T follicular helper cell (primary cell): ENCODE measurements at places on chromosomes 3 and 15.
A peak's percentile ranks its signal among the peaks of the same experiment; 100 is the strongest.

GRCh38 chr3:14598143-14598569, 53.4 kb upstream of the CCDC174 start:
- DNase-seq: peak; percentile 5

- no peak for DNase-seq
Measured at GRCh38 chr3:142608631-142609030, 12.4 kb downstream of the PLS1 start.

DNA sequence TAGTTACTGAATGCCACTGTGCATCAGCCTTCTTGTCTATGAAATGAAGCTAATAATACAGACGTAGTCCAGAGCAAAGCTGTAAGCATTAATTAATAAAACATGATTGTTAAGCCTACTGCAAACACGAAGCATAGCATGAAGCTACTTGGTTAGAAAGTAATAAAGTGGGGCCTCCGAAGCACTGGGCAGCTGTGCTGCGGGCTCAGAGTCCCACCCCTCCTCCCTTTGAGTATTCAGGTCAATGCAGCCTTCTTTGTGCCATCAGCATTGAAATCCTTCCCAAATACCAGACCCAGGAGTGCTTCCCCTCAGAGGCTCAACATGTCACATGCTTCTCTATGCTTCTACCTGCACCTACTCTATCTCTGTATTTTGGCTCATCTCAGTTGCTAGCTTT, 1112.6 kb downstream of the IGSF11 start:
- DNase-seq: no peak

GRCh38 chr15:24729760-24730159, 54.2 kb downstream of the NPAP1 start:
- no peak for DNase-seq

- no peak for DNase-seq
Measured at GRCh38 chr3:55477306-55478303, 9.5 kb downstream of the WNT5A start.

DNA sequence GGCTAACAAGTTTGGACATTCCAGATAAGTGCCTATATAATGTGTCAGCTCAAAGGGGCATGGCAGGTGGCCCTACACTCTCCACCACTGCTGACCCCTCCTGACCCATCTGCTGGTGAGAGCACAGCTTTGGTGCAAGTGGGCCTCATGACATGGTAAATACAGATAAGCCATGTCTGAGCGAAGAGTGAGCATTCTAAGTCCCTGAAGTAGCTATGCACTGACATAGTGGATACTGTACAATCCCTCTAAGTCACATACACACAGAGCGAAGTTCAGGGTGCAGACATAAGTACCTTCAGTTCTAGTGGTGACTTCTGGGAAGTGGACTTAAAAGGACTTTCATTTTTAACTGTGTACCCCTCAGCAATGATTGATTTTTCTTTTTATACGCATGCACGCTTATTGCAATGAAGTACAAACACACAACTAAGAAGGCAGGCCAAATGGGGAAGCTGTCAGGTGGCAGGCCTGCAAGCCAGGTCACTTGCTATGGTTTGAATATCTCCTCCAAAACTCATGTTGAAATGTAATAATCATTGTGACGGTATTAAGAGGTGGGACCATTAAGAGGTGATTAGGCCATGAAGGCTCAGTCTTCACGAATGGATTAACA, 41.5 kb downstream of the TBC1D2B start:
- no peak for DNase-seq

GRCh38 chr3:195075199-195075940, 195.6 kb downstream of the XXYLT1 start:
- DNase-seq: no peak

DNA sequence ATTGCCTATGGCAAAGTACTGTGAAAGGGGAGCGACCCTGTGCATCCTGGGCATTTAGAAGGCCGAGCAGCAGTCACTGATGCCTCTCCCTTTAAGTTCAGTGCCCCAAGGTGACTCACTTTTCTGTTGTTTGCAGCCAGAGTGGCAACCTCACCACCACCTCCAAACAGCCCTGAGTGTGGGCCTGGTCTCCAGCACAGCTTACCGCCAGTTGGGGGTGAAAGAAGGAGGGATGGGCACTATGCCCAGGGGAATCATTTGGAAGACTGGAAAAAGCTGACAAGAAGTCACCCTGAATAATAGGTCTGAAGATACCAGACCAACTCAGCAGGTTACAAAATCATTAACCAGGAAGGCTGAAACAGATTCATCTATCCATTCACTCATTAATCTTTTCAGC, 571.8 kb downstream of the EPHB1 start:
- no peak for DNase-seq

GRCh38 chr3:52827441-52827840, 3.0 kb downstream of the ITIH4 start:
- no peak for DNase-seq

- no peak for DNase-seq
Measured at GRCh38 chr3:123485551-123485950, 36.7 kb upstream of the ADCY5 start.

GRCh38 chr3:21377071-21377769, 373.8 kb downstream of the ZNF385D start:
- DNase-seq: no peak

DNA sequence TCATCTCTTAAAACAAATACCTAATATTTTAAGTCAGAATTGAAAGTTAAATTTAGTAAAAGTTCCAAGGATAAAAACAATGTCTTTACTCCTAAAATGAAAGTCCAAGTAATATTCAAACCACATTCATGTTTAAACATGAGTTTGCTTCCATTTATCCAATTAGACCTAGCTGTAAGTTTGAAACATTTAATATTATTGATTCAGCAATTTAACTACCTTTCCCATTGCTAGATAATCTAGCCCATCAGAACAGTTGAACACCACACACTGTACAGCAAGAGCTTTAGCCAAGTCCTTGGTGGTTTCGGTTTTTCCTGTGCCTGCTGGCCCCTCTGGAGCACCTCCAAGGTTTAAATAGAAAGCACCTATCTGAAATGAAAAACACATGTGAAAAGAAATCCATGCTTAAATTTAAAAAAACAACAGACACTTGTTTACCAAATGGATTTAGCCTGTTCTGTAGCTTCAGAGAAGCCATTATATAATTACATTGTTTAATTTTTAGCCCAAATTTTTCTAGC, 97.8 kb downstream of the DNAH12 start:
- no peak for DNase-seq

DNA sequence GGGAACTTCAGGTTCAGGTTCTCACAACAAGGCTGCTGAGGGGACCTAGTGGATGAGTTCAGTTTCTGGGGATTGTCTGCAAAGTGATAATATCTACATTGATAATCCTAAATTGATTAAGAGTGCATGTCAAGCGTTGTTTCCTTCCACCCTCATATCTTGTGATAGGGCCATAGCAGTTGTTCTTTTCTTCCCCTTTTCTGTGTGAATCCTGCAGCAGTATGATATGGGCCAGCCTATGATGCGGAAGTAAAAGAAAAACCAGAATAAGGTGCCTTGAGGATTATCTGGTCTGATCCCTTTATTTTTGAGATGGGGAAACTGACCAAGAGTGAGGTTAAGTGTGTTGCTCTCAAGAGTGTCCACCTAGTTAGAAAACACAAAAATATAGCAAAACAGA, 86.2 kb downstream of the MITF start:
- DNase-seq: no peak

DNA sequence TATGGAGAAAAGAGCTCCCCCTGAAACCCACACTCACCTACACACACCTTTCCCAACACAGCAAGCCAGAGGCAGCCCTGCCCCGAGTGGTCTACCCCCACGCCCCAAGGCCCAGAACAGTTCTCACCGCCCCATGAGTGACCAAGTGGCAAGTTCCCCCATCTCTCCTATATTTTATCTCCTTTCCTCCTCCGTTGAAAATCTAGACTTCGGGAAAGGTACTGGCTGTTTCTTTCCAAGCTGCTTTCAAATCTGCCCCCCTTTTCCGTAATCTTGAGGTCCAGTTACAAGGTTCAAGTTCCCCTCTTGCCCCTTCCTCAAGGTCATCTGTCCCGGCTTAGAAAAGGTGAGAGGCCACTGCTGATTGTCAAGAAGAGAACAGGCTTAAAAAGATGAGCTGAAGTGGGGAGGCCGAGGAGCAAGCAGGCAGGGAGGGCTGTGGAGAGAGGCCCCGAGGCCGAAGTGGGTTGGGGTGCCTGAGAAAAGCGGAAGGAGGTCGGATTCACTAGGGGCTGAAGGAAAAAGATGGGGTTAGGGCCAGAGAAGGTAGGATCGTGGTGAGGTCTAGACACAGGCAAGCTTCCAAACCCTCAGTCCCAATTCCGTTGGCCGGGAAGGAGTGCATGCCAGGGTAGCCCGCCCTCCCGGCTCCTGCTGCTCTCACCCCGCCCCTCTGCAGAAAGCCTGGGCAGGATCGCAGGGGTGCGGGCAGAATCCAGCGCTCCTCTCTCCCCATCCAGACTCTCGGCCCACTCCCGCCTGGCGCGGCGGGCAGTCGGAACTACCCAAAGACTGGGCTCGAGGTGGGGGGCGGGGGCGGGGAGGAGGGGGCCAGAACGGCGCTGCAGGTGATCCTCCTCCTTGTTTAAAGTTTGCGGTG, 1.7 kb downstream of the SEMA5B start:
- no peak for DNase-seq

DNA sequence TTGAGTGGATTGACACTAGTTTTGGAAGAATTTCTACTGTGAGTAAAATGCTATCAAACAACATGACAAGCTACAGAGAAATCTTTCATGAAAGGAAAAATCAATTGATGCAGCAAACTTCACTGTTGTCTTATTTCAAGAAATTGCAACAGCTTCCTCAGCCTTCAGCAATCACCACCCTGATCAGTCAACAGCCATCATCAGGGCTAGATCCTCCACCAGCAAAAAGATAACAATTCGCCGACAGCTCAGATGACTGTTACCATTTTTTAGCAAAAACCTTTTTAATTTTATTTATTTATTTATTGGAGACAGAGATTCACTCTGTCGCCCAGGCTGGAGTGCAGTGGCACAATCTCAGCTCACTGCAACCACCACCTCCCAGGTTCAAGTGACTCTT, 44.0 kb downstream of the MLH1 start:
- no peak for DNase-seq

DNA sequence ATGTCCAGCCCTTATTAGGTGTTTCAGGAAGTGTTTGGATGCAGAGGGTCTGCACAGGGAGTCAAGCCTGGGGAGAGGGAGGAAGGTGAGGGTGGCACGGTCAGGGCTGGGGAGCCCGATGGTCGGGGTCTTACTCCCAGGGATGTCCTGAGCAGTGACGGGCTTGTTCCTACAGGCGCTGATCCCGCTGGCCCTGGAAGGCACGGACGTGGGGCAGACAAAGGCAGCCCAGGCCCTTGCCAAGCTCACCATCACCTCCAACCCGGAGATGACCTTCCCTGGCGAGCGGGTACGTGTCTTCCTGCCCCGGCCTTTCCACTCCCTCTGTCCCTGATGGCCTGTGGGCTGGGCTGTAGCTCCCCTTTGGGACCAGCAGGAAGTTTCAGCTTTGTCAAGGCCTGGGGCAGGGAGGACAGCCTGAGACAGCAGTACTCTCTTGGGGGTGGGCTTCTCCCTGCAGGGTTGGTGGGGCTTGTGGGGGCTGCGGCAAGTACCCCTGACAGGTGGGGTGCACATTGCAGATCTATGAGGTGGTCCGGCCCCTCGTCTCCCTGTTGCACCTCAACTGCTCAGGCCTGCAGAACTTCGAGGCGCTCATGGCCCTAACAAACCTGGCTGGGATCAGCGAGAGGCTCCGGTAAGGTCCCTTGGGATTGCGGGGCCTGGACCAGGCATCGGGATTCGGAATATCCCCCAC, 4.6 kb upstream of the RCCD1 start:
- DNase-seq: no peak

DNA sequence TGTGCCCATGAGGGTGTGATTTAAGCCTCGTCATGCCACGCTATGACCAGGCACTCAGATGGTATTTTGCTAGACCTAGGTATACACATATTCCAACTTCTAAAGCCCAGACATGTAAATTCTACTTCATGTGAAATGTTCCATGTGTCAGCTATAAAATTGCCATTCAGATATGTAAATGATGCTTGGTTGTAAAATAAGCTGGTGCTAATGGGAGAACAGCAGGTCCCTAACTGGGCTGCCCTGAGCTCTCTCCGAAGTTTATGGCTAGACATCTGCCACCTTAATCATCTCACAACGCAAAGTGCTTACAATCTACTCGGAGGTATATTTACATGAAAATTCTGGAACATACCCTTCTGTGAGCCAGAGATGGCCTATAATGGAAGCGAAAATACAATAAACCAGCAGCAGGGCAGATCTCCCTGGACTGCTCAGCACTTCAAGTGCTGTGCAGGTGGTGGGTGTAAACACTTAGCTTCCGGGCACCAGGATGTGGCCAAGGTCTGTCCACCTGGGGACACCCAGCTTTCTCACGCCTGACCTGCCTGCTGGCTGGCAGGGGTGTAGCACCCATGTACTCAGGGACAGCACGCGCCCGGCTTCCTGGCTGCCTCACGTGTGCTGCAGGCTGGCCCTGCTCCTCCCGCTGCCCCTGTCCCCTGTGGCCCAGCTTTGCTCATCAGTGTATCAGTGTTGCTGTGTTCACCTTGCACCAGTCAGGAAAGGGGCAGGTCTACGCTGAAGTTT, 82.0 kb downstream of the CHDH start:
- no peak for DNase-seq

DNA sequence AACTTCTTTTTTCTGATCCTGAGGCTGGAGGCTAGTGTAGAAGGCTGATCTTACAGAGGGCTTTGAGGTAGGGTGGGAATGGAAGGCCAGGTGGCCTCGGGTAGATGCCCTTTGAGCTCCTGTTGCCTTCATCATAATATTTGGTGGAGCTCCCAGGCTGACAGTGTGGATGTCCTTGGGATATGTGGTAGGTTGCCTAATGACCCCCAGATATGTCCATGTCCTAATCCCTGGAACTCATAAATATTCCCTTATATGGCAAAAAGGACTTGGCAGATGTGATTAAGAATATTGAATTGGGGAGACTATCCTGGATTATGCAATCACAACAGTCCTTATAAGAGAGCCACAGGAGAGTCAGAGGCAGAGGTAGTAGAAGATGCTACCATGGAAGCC, 5.5 kb downstream of the ADAMTSL3 start:
- no peak for DNase-seq

GRCh38 chr15:88266170-88266569, 9.6 kb upstream of the NTRK3 start:
- no peak for DNase-seq

DNA sequence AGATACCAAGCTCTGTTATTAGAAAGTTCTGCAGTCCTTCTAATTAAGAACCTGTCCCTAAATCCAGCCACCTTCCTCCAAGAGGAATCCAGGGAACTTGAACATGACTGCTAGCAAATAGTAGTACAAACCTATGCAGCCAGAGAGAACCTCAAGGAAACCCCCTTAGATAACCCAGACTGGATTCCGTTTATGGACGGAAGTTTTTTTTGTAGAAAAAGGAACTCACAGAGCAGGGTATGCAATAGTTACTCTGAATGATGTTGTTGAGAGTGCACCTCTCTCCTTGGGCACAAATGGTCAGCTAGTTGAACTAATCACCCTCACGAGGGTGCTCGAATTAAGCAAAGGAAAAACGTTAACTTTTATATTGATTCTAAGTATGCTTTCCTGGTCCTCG, 40.8 kb downstream of the TM4SF18 start:
- no peak for DNase-seq

DNA sequence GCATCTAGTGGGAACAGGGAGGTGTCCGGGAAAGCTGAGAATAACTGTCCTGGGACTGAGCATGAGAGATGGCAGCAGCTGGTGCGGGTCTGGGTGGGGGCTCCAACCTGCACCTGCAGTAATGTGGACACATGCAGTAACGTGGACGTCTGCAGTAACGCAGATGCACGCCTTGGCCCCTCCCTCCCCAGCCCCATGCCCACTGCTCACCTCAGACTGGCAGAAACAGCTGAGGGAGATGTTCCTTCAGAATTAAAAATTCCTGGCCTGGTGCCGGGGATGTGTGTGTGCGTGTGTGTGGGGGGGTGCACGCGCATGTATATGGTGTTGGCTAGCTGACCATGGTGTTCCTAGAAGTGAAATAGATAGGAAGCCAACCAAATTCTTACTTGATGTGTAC, 86.7 kb upstream of the OXTR start:
- no peak for DNase-seq
